ENCODE measurements at places on chromosomes 7 and 10. TPM values are rescaled to one million over a fixed set of nuclear protein-coding genes. Genes with fewer than 3 reads are reported as not detected.

TPST1 gene
- 43.7 TPM for polyA plus RNA-seq

RABGEF1 gene
- polyA plus RNA-seq: 27.2 TPM

C10orf105 gene
- polyA plus RNA-seq: 0.07 TPM

IFIT1B gene
- 0.04 TPM for polyA plus RNA-seq

PRSS37 gene
- polyA plus RNA-seq: 0.74 TPM

GRCh38 chr10:62709200-62709599 lies 95.3 kb upstream of the ADO start:
- no peak for DNase-seq

DNA sequence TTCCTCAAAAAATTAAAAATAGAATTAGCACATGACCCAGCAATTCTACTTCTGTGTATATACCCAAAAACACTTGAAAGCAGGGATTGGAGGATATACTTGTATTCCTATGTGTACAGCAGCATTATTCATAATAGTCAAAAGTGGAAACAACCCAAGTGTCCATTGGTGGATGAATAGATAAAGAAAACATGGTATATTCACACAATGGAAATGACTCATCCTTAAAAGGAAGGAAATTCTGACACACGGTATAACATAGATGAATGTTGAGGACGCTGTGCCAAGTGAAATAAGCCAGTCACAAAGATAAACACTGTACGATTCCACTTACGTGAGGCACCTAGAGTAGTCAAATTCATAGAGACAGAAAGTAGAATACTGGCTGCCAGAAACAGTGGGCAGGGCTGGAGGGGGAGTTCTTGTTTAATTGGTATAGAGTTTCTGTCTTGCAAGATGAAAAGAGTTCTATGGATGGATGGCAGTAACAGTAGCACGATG lies 26.6 kb upstream of the KAT6B start:
- peak; percentile 49 for DNase-seq

GRCh38 chr10:97383159-97383558 lies 18.0 kb downstream of the RRP12 start:
- DNase-seq: no peak

- peak; percentile 82 for DNase-seq
These were observed 91.0 kb upstream of the KMT2E start for GRCh38 chr7:104923010-104923421.

DNA sequence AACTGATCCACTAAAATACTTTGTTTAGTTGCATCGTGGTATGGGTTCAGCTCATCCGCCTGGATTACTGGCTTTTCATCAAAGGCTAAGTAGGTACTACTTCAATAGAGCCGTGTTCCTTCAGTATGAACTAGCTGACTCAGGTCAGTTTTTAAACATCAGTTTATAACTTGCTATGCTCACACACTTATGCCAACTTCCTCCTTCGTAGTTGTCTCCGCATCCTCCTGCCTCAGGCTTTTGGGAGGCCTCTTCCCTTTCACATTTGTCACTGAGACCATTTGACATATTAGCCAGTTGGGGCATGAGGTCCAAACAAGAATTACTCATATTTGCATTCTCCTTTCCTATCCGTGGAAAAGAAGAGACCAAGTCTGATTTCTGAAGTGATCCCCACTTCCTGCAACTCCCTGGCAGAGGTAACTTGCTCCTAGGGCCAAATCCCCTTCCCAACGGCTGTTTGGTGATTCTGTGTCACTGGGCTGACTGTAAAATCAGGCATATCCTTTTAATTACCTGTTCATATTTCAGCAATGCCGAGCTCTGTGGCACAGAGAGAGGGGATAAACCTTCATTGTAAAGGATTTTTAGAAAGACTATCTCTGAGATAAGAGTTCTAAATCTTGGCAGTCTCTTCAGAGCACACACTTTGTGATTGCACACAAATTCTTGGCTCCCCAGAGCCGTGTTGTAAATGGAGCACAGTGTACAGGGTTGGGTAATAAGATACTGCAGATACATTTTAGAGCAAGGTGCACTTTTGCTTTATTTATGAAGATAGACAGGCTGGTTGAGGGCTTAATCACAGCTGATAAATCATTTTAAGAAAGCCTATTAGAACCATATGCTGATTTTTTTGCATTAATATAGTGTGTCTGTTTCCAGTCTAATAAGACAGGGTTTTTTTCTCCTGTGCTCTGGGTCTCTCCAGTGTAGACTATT lies 108.0 kb downstream of the CREB5 start:
- no peak for DNase-seq

GRCh38 chr10:112950714-112951358 lies 789 bp downstream of the TCF7L2 start:
- peak; percentile 46 for DNase-seq

- DNase-seq: no peak
These were observed 158.4 kb downstream of the AOAH start for GRCh38 chr7:36565792-36566356.

GRCh38 chr7:91397096-91397495 lies 132.9 kb downstream of the FZD1 start:
- DNase-seq: no peak
